Sciatic nerve (tissue), 2 donors: ENCODE measurements at places on chromosomes 2 and 18.
A peak's percentile ranks its signal among the peaks of the same experiment; 100 is the strongest.

DNA sequence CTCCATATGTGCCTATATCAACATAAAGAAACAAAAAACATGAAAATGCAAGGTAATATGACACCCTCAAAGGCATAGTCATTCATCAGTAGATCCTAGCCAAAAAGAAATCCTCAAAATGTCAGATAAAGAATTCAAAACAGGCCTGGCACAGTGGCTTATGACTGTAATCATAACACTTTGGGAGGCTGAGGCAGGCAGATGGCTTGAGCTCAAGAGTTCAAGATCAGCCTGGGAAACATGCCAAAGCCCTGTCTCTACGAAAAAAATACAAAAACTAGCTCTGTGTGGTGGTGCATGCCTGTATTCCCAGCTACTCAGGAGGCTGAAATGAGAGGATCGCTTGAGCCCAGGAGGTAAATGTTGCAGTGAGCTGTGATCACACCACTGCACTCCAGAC, 284.6 kb upstream of the KLHL29 start:
- no peak for DNase-seq

DNA sequence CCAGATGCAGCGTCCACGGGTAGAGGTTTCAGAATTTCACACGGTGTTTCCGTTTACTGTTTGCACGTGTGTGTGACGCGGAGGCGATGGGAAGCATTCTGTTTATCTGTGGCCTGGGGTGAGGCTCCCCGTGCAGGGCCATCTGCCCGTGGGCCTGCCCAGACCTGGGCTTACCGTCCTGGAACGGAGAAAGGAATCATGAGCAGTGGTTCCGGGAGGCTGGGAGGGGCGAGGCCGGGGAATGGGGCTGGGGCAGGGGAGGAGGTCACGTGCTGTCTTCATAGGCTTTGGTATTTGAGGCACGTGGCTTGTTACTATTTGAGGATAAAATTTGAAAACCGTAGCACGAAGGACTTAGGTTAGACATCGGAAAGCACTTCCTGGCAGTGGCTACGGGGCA, 77.9 kb downstream of the RTP5 start:
- DNase-seq, result peak; percentile 39

DNA sequence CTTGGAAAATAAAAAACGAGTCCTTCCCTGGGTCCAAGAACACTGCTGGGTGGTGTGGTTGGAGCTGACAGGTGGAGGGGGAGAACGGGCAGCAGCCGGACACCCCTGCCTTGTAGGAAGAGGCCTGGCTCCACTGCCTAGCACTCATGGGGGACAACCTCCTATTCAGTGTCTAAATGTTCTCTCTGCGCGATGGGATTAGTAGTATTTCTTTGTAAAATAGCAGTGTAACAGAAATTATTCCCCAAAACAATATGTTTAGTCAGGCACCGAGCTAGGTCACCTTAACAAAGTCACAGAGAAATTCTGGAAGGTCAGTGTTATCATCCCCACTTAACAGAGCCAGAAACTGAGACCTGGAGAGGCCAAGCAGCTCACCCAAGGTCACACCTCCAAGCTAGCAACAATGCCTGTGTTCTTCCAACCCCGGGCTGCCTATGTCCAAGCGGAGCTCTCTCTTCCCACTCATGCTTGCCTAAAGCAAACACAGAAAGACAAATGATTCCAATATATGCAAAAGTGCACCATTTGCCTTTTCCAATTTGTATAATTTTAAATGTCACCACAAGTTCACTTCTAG, 68.0 kb downstream of the STEAP3 start:
- no peak for DNase-seq

DNA sequence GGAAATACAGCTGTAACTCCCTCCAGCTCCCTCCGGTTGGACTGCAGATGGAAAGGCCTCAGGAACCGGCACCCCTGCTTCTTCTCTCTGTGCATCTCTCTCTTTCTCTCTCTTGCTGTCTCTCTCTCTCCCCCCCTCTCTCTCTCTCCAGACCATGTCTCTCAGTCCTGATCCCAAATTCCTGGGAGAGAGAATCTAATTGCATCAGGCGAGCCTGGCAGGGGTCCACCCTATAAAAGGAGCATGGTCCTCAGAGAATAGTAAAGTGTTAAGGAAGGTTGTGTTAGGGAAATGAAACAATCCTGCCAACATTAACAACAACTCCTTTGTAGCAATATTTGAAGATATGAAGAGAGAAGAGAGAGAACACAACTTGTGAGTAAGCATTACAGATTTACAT, 36.7 kb downstream of the VIT start:
- peak; percentile 67 for DNase-seq

DNA sequence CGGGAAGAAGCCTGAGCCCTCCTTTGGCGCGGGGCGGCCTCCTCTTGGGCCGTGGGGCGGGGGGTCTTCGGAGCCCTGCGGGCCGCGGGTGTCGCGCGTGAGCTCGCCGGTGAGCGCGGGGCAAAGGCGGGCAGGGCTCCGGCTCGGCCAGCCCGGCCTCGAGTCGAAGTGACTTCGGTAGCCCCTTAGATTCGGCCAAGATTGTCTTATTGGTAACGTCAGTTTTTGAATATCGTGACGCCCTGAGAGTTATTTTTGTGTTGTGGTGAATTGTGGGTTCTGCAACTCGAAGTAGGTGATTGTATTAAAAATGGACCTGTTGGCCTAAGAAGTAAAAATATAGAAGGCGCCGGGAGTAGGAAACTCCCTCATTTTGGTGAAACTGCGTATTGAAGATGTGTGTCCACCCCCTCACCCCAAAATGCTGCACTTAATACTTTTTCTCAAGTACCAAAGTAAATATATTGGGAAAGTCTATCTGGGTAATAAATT, 669 bp downstream of the MARCHF7 start:
- no peak for DNase-seq

- DNase-seq, result no peak
These were observed 1396.9 kb upstream of the NXPH2 start for GRCh38 chr2:140177086-140177485.

DNA sequence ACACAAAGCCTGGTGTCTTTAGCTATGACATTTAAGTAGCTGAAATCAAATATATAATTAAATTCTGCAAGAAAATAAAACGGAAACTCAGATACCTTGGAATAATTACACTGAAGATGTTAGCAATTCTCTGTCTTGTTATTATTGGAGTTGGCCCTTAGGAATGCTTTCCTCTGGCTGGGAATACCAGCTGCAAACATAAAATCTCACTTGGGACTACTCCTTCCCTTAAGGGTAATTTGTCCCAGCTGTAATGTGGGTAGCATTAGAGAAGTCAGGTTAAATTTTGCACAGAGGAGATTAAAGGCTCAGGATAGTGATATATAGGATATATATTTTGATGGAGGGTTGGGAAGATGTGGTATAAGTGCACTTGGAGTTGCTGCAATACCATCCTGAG, 37.3 kb upstream of the GRP start:
- no peak for DNase-seq

GRCh38 chr2:68925295-68925896, 27.3 kb downstream of the GKN2 start:
- no peak for DNase-seq

- DNase-seq, result no peak
These were observed 81.0 kb downstream of the VAPA start for GRCh38 chr18:9994701-9995235.

- DNase-seq, result no peak
These were observed 40.7 kb upstream of the TANK start for GRCh38 chr2:161119483-161119882.

DNA sequence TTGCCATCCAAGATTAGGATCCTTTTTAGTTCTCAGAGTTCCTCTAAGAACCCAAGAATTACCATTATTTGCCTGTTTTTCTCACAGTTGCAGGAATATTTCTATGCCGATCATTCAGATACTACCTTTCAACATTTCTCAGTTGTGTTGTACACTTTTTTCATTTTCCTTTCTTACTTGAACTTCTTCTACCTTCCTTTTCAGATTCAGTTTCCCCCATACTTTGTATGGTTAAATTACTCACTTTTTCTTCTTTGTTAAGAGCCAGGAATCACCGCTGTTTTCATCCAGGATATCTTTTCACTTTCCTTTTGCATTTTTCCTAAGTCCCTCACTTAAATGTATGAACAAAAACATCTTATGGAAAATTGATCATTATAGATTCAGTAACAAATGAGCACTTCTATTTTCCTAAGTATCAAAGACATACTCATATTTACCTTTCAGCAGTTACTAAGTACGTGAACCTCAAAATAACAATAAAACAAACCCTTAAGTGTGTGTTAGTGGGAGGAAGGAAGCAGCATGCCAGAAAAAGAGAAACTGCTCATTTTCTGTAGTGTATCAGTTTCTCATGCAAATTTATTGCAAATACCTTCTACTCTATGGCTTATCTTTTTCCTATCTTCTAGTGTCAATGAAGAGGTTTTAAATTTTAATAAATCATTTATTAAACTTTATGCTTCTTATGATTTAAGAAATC, 64.3 kb upstream of the STAT1 start:
- DNase-seq, result no peak

DNA sequence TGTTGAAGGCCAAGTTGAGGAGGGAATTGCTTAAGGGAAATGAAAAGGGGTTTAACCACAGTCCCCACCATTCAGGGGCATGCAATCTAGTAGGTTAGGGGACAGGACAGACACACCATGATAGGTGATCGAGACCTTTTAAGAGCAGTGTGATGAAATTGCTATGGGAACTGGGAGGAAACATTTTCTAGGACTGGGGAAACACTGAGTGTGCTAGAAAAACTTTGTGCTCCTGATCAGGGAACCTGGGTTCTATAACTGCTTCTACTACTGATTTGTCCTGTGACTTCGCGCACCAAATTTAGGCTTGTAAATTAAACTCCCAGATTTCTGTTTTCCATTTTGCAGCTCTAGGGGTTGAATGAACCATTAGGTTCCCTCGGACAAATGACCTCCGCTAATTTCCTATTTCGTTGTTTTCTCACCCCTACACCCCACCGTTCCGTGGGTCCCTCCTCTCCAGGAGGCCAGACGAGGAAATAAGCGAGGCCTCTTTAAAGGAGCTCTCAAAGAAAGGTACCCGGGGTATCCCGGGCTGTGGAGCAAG, 371 bp upstream of the LCLAT1 start:
- no peak for DNase-seq
